ENCODE measurements at places on chromosomes 11 and 22. TPM values are rescaled to one million over a fixed set of nuclear protein-coding genes. Genes with fewer than 3 reads are reported as not detected.
A peak's percentile ranks its signal among the peaks of the same experiment; 100 is the strongest.

The RGL4 gene
- total RNA-seq = 24.9 TPM

The PIWIL4 gene
- total RNA-seq = 1.1 TPM

DNA sequence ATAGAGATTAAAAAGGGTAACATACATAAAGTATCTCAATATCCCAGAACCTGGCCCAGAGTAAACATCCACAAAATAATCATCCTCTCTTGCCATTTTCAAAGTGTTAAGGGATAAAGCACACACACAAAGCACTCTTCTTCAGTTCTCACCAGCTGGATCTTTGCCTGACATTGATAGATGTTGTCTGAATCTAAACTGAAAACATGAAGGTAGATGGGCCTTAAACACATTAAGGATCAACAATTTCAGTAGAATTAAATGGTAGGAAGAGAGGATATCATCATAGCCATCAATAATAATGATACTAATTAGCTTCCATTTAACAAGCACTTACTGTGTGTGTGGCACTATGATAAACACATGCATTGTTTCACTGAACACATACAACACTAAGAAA is 261.1 kb downstream of the OPCML start:
- no peak for DNase-seq

GRCh38 chr11:97856666-97857065 is 1164.1 kb upstream of the CNTN5 start:
- DNase-seq = no peak

GRCh38 chr11:65380460-65381119 is 1.9 kb downstream of the SLC25A45 start:
- DNase-seq = no peak

- DNase-seq = peak; percentile 89
These were observed at the start of gene CYB5R3 for GRCh38 chr22:42649246-42650099. TSS of gene CYB5R3 (minus strand) at chr22:42649392. CDS start at chr22:42649315, 77 bp downstream.

GRCh38 chr11:133814588-133815100 is 30.7 kb downstream of the SPATA19 start:
- DNase-seq = no peak

- DNase-seq = no peak
These were observed 1.3 kb downstream of the PPP2R5B start for GRCh38 chr11:64925536-64926436.

Measured in activated naive CD8-positive, alpha-beta T cell treated with anti-CD3 and anti-CD28 coated beads, Interleukin-2, amount 10 ng/mL, durations not matched to agents 7 days and 5 days (primary cell).